ENCODE measurements at places on chromosomes 12 and 14.

GRCh38 chr14:72177251-72177650 lies 245.0 kb downstream of the RGS6 start:
- no peak for DNase-seq

DNA sequence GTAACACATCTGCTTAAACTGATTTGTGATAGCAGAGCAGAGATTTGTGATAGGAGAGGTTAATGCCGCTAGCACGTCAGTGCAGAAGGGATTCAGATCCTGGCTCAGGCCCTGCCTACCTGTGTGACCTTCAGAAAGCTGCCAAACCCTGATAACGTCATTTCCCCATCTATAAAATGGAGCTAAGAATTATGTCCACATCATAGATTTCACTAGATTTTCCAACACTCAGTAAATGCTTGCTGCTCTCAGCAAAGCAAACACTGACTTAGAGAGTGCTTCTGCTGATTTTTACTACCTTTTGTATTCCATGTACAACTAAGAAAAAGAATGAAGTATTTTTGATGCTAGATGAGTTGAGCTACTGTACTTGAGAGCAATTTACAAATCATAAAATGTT lies 261.4 kb downstream of the ITPR2 start:
- DNase-seq: no peak

GRCh38 chr14:58828298-58828697 lies 190.5 kb downstream of the DACT1 start:
- DNase-seq: no peak

DNA sequence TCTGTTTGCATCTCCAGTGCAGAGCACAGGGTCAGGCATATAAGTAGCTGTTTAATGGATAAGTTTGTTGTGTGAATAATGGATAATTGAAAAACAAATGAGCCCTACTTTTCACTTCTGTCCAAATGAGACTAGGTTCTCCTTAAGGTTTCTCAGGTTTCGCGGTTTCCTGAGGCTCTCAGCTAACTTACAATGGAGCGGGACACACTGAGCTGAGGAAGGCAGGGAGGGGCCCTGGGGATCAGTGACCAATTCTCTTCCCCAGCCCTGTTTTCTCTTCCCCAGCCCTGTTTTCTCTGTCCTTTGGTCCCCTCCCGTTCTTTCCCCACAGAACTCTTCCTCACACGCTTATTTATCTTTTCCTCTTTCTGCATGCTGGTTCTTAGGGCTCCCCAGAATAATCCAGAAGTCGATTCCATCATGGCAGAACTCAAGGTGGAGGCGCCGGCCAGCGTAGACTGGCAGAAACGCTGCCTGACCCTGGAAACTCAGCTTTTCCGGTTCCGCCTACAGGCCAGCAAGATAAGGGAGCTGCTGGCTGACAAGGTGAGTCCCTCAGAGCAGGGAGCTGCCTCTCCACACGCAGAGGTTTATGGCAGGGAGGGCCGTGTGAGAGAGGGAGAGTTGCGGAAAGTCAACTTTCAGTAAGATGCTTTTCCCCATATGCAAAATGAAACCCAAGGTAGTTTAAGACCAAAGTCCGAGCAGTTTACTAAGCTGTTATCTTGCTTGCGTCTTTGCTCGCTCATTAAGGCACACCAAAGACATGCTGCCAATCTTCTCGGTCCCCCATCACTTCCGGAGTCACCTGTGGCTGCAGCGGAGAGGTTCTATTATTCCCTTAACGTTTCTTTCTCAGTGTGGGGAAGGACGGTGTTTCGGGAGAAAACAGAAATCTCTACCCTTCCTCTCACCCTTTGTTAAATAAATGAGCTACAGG lies 8.6 kb downstream of the PLEKHH1 start:
- DNase-seq: no peak

- DNase-seq: no peak
These were observed 74.9 kb downstream of the NTF3 start for GRCh38 chr12:5506821-5507231.

- no peak for DNase-seq
These were observed 286.5 kb upstream of the TMPO start for GRCh38 chr12:98228683-98229539.
